Activated naive CD8-positive, alpha-beta T cell treated with anti-CD3 and anti-CD28 coated beads, Interleukin-2, amount 10 ng/mL, durations not matched to agents 7 days and 5 days (primary cell): ENCODE measurements at places on chromosomes 5 and 9. TPM values are rescaled to one million over a fixed set of nuclear protein-coding genes. Genes with fewer than 3 reads are reported as not detected.
A peak's percentile ranks its signal among the peaks of the same experiment; 100 is the strongest.

DNA sequence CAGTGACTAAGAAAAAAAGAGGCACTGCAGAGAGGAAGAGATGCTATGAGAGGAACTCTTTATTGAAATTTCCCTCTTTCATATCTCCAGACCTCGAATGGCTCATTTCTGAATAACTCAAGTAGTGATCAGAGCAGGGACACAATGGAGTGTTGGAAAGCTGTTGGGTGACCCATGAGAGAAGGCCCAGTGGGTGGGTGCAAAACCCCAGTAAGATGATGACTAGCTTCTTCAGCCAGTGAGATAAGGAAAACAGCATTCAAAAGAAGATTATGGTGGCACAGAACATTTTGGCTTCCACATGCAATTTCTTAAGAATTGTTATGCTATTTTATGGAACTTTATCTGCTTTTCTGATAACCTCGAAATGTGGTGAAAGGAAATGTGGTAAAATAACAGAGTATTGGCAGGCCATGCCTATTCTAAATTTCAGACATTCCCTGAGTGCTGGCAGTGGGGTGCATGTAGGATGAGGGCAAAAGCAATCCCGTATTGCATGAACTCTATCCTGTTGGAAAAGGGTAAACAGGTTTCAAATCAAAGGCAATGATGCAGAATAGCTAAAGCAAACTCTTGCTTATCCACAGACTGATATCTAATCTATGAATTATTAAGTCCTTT lies 128.0 kb upstream of the KLF9 start:
- H3K4me3 ChIP-seq, result no peak overlapping the region
- peaks cover 2% of the 10 kb centered on the region for H3K4me1 ChIP-seq
- no peaks in the 10 kb centered on the region for H3K36me3 ChIP-seq
- DNase-seq, result no peak
- no peak overlapping the region for H3K27ac ChIP-seq
- peaks cover 4% of the 10 kb centered on the region for H3K27me3 ChIP-seq

DNA sequence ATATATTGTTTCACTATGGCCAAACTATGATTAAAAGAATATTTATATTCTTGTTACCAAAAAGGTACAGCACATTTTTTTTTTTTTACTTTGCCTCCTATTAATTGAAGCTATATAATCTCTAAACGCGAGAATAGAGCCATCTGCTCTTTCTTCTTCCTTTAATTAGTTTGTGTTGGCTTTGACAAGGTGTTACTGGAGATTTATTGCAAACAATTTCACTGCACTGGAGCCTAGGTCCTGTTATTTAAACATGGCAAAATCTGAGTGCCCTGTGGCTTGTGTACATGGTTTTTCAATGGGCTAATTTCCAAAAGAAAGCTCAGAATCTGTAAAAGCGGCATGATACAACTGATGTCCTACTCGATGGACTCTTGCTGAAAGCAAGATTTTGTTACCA lies 40.8 kb upstream of the GABRG2 start:
- no peak overlapping the region for H3K4me3 ChIP-seq
- DNase-seq, result no peak
- H3K36me3 ChIP-seq, result no peaks in the 10 kb centered on the region

- no peak overlapping the region for H3K27ac ChIP-seq
- no peak for DNase-seq
- no peak overlapping the region for H3K4me3 ChIP-seq
Observed at GRCh38 chr5:14630671-14631070, 33.8 kb upstream of the OTULIN start.

GRCh38 chr9:68822596-68823165 lies 117.6 kb downstream of the PIP5K1B start:
- DNase-seq, result no peak
- peaks cover 7% of the 10 kb centered on the region for H3K27me3 ChIP-seq
- no peaks in the 10 kb centered on the region for H3K36me3 ChIP-seq
- no peaks in the 10 kb centered on the region for H3K4me1 ChIP-seq

GRCh38 chr5:143516249-143516648 lies 112.8 kb upstream of the NR3C1 start:
- no peak for DNase-seq
- no peak overlapping the region for H3K4me3 ChIP-seq
- H3K36me3 ChIP-seq, result no peaks in the 10 kb centered on the region
- H3K27me3 ChIP-seq, result peaks cover 2% of the 10 kb centered on the region

DNA sequence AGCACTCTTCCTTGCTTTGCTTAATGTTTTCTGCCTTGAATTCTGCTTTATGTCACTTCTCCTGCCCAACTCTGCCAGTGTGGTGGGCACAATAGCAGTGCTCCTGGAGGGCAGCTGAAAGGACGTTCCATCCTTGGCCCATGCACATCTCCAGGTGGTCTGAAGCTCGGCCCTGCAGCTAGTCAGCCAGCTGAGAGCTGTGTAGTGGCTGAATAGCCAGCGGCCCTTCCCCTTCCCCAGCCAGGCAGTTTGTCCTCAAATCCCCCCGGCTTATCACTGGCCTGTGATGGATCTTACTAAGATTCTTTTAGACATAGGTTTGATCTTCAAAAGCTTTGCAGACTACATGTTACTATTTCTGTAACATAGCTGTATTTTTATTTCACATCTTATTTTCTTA lies 42.7 kb upstream of the ANGPTL2 start:
- H3K4me3 ChIP-seq, result no peak overlapping the region
- no peaks in the 10 kb centered on the region for H3K27me3 ChIP-seq
- peaks cover 17% of the 10 kb centered on the region for H3K4me1 ChIP-seq
- DNase-seq, result peak; percentile 6
- H3K27ac ChIP-seq, result no peak overlapping the region
- H3K36me3 ChIP-seq, result no peaks in the 10 kb centered on the region

GRCh38 chr5:1129711-1130055 lies 17.8 kb upstream of the SLC12A7 start:
- no peak overlapping the region for H3K27ac ChIP-seq
- H3K36me3 ChIP-seq, result no peaks in the 10 kb centered on the region
- no peaks in the 10 kb centered on the region for H3K4me1 ChIP-seq
- peaks cover 4% of the 10 kb centered on the region for H3K27me3 ChIP-seq
- H3K4me3 ChIP-seq, result no peak overlapping the region
- no peak for DNase-seq

DNA sequence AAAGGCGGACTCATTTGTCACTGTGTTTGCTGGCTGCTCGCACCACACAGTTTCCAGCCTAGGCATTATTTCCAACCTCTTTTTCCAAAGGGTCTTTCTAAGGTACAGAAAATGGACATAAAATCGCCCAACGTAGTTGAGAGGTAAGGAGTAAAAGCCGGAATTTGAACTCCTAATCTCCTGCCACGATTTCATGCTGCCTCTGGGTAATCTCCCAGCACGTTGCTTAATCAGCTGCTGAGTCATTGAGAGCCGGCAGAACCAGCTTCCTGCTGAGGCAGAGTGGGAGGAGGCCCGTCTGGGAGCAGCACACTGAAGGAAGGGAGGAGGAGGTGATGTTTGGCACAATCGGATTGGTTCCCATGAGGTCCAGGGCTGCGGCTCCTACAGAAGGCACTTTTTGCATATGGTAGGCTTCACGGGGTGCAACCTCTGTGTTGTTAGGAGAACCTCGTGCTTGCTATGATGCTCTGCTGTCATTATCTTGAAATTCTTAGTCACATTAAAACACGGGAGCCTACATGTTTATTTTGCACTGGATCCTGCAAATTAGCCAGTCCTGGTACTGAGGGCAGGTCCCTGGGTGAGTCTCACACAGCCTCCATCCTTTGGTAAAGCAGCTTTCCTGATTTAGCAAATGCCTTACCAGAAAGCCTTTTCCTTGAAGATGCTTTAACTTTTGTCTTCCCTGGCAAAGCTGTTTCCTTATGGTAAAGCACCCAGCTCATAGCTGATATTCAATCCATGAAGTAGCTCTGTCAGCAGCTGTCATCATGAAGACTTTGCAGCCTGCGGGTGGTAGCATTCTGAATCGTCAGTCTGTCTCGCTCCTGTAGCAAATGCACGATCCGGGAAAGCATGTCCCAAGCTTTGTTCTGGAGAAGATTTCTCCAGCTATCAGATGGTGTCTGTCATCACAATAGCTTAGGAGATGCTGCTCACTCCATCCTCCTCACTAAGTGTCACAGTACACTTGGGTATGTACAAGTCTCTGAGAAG lies 191.6 kb upstream of the MSX2 start:
- H3K4me1 ChIP-seq, result no peaks in the 10 kb centered on the region
- no peak overlapping the region for H3K27ac ChIP-seq
- no peak overlapping the region for H3K4me3 ChIP-seq
- no peak for DNase-seq

DNA sequence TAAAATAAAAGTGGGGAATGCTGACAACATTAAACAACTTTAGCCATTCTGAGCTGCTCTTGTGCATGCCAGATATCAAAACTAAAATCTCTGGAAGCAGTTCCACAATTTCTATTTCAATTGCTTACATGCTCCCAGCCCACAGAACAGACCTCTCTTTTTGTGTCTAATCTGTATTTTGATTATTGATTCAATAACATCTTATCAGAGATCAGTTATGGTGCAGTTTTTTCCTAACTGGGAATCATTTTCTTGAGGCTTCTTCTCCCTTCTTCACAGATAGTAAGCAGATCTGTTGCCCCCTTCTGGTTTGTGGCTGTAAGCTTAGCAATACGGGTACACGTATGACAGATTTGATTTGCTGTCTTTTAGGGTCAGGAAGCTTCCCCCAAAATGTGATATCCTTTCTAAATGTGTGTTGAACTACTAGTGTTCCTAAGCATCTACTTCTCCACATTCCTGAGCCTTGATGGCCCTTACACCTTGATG lies 39.4 kb downstream of the MRPS27 start:
- peaks cover 3% of the 10 kb centered on the region for H3K4me1 ChIP-seq
- DNase-seq, result no peak
- H3K36me3 ChIP-seq, result peaks cover 27% of the 10 kb centered on the region
- no peaks in the 10 kb centered on the region for H3K27me3 ChIP-seq
- no peak overlapping the region for H3K4me3 ChIP-seq
- H3K27ac ChIP-seq, result no peak overlapping the region

- no peaks in the 10 kb centered on the region for H3K27me3 ChIP-seq
- peaks cover 7% of the 10 kb centered on the region for H3K36me3 ChIP-seq
- DNase-seq, result no peak
- H3K27ac ChIP-seq, result no peak overlapping the region
Observed at GRCh38 chr5:116424951-116425350, 149.7 kb downstream of the SEMA6A start.

The FAM81B gene
- total RNA-seq, result not detected

The FBLL1 gene
- not detected for total RNA-seq

The PDE6A gene
- total RNA-seq, result not detected

The NFIB gene
- total RNA-seq, result not detected

The C9orf40 gene
- total RNA-seq, result 17.9 TPM

The CHSY3 gene
- not detected for total RNA-seq

The ANKRD31 gene
- total RNA-seq, result 0.51 TPM

The ENTR1 gene
- 55.5 TPM for total RNA-seq
